ENCODE measurements at places on chromosomes 4 and X.

DNA sequence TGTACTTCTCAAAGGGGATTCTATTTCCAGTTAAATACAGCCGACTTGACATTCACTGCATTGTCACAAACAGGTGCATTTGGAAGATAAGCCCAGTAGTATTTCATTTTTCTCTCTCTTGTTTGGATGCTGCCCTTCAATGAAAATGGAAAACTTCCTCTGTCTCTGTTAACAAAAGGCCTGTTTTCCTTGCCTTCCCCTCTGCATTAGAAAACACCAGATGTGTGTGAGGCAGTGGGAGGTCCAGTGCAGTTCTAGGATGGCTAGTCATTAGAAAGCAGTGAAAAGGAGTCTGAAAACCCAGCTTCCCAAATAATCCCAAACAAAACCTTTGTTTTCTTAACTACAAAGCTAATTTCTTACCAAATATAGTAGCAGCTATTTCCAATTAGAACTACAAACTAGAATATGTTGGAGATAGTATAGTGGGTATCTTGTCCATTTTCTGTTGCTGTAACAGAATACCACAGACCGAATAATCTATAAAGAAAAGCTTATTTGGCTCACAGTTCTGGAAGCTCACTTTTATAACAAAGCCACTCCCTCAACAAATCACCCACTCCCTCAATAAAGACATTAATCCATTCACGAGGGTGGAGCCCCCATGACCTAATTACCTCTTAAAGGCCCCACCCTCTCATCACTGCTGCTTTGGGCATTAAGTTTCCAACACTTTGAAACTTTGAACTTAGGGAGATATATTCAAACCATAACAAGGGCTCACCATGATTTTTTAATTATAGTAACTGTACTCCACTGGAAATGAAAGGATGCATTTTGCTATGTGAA is 452.1 kb upstream of the RPS6KA3 start:
- no peak for DNase-seq

- DNase-seq = peak; percentile 82
These were observed 44.1 kb upstream of the FRMD7 start for GRCh38 chrX:132171881-132172280.

DNA sequence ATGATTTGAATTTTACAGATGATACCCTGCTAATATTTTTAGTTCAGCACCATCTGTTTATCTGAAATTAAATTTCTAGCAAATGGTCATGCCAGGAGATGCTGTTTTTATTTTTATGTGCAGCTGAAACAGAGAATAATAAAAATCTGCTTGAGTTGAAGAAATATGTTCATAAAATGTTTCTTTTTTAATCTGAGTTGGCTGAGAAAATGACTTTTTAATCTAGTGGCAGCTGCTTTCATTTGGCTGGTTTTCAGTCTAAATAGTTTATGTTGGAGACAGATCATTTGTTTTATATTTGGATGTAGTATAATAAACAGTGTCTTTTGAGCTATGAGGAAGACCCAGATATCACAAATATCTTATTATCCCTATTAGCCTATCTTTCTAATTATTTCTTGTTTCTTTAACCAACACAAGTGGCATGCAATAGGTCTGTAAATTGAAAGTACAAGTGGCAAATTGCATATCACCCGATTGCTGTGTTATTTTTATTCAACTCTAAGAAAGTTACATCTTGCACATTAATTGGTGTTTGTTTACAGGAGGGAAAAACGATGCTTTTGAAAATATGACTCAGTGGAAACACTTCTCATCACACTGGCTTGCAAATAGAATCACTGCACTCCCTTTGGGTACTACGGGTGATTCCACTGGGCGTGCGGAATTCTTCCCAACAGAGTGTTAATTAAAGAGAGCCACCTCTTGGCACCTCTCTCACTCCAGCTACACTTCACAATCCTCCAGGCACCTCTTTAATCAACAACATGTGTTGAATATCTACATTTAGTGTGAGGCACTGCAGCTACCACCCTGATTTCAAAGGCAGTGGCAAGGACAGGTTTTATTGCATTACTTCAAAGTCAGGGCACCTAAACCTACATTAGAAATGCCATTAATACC is 51.7 kb upstream of the AP1S2 start:
- no peak for DNase-seq

- no peak for DNase-seq
These were observed 11.7 kb upstream of the MAEA start for GRCh38 chr4:1277667-1278665.

DNA sequence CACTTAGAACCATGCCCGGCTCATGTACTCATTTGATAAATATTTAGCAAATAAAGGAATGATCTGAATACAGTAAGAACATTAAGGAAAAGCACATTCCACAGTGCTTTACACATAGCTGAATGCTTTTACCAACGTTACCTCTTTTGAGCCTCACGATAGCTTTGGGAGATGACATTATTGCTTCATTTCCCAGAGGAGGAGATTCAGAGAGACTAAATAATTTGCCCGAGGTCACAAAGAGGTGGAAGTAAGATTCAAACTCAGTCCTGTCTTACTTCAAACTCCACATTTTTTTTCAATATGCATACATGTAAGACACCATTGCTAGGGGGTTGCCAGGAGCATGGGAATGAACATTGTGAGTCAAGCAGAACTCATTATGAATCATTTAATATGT is 538.5 kb downstream of the BCOR start:
- DNase-seq = peak; percentile 73

- DNase-seq = no peak
These were observed 9.0 kb downstream of the SORBS2 start for GRCh38 chr4:185803022-185803421.

- DNase-seq = peak; percentile 86
These were observed 122.7 kb upstream of the PSAPL1 start for GRCh38 chr4:7557456-7557855.

- no peak for DNase-seq
These were observed 705.1 kb downstream of the CENPC start for GRCh38 chr4:66840178-66840577.

DNA sequence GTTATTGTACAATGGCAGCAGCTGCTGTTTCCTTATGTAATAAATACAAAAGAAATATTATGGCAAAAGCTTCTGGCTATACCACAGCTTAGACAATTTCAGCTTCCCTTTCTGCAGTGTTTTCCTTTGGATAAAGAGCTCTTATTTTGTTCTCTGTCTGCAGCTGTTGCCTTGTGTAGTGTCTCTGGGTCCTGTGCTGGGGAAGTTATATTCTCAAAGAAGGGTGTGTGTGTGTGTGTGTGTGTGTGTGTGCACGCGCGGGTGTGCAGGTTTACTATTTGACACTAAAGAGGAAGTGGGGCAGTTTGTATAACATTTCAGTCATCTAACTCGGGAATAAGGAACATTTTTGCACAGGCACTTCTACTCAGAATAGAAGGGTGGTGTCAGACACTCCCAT is 83.6 kb downstream of the REPS2 start:
- DNase-seq = no peak

- peak; percentile 95 for DNase-seq
These were observed 165.6 kb upstream of the S100G start for GRCh38 chrX:16484338-16484737.

DNA sequence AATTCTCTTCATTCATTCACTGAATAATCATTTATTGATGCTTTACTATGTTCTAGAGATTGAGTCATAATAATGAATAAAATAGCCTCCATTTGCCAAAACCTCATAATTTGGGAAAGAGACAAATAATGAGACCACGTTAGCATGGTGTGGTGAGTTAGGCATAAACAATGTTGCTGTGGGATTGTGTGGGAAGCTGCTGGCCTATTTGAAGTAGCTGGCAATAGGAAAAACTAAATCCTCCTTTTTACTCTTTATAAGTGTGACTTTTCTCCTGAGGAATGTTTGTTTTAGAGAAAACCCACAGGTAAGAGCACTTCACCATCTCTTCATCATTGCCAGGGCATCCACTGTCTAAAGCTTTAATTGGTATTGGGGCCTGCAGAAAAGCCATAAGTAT is 95.3 kb downstream of the AREG start:
- DNase-seq = peak; percentile 70

GRCh38 chrX:53476371-53476770 is 42.2 kb upstream of the HSD17B10 start:
- DNase-seq = peak; percentile 39

DNA sequence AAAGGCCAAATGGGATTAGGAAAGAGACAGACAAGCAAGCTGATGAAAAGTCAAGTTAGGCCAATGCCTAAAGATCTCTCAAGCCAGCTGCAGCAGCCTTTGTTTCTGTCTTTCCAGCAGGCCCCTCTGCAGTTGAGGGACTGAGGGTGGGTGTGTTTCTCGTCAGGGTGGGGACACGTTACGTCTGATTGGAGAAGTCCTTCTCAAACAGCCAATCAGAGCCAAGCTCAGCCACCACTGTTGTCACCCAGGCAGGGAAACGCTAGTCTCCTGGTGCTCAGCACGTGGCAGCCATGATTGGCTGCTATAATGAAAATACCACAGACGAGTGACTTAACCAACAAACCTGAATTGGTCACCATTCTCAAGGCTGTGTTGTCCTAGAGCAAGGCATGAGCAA is 177.1 kb upstream of the LCORL start:
- DNase-seq = no peak

DNA sequence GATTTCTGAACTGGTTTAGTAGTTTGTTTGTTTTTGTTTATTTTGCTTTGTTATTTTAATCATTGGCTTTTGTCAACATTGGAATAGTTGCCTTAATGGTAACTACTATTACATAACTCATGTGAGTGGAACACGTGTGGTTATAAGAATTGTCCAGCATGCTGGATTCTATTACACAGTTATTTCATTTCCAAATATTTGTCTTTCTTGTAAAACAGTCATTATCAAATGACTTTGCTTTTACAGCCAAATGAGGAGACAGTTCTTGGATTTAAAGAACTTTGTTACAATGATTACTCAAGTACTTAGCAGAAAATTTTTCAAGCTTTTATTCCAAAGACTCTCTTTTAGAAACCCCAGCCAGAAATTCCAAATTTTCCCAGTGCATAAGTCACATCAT is 516.1 kb upstream of the MAGEB2 start:
- no peak for DNase-seq

DNA sequence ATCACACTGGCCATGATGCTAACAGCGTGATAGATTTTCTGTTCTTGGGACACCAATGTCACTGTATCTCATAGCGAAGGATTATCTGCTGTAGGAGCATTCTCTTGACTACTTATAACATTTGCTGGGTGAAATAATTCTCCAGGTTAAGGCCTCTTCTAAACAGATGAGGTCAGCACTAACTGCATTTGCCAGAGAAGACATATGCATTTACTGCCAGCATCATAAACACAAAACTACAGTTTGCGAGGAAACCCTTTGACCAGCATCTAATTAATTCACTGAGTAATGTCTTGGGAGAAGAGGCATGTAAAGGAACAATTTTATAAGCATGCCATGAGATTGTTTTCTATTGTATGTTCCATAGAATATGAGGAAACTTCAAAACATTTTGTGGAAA is 13.9 kb downstream of the TBC1D1 start:
- DNase-seq = no peak

DNA sequence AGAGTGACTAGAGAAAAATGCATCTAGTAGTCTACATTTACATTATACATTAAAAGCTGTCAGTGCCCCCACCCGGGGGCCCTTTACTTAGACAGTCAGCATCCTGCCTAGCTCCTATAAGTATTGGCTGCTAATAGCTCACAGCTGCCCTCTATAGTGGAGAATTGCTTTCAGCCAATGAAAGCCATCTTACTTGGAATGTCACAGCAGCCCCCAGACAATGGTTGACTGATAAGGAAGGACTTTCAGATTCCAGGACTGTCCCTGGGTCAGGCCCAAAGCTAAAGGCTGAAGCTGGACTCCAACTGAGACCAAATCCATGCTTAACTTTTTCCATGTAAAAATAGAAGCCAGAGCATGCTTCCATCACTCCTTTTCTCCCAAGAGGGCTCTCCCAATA is 196.9 kb downstream of the ANKRD50 start:
- DNase-seq = no peak

DNA sequence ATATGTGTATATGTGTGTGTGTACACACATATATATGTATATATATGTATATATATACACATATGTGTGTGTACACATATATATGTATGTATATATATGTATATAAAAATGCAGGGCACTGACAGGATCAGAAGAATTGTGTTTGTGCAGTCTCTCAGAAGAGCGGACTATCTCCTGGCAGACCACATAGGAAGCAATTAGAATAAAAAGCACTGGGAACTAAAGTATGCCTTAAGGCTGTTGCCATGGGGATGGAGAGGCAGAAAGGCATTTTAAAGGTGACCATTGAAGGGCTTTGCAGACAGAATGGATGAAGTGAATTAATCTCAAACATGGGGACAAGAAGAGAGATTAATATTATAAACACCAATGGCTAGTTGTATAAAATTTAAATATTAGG is 33.7 kb upstream of the USP51 start:
- DNase-seq = no peak

GRCh38 chr4:150206954-150207353 is 128.7 kb downstream of the DCLK2 start:
- DNase-seq = no peak
